ENCODE measurements at places on chromosomes 12 and 14. TPM values are rescaled to one million over a fixed set of nuclear protein-coding genes. Genes with fewer than 3 reads are reported as not detected.

GSC gene
- total RNA-seq = not detected

DNA sequence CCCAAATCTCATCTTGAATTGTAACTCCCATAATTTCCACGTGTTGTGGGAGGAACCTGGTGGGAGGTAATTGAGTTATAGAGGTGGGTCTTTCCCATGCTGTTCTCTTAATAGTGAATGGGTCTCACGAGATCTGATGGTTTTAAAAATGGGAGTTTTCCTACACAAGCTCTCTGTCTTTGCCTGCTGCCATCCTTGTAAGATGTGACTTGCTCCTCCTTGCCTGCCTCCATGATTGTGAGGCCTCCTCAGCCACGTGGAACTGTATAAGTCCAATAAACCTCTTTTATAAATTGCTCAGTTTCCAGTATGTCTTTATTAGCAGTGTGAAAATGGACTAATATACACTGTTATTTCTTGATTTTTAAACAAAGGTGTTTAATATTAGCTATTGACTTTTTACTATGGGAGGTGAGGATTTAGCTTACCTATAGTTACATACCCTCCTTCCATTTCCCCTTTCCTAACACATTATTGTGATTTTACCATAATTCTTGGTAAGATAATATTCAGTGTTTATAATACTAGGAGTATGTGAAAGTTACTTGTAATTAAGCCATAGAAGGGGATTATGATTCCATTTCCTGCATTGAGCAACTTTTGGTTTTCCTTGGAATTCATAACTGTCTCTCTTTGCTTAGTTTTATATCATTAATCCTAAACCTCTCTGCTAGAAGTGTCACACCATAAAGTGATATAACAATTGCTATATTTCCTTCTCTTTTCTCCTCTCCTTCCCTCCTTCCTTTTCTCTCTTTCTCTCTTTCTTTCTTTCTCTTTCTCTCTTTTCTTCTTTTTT, 151.0 kb upstream of the KRAS start:
- no peaks in the 10 kb centered on the region for H3K36me3 ChIP-seq
- no peaks in the 10 kb centered on the region for H3K4me1 ChIP-seq
- no peak overlapping the region for H3K27ac ChIP-seq
- no peak for DNase-seq

GRCh38 chr14:39184628-39185255, 9.7 kb downstream of the PNN start:
- DNase-seq = no peak
- H3K36me3 ChIP-seq = peaks cover 42% of the 10 kb centered on the region
- H3K27me3 ChIP-seq = no peaks in the 10 kb centered on the region
- peaks cover 12% of the 10 kb centered on the region for H3K4me1 ChIP-seq
- no peak overlapping the region for H3K4me3 ChIP-seq

GRCh38 chr12:71703206-71703605, 17.3 kb downstream of the TMEM19 start:
- no peak for DNase-seq
- H3K4me3 ChIP-seq = no peak overlapping the region
- peaks cover 11% of the 10 kb centered on the region for H3K36me3 ChIP-seq

- peaks cover 47% of the 10 kb centered on the region for H3K4me1 ChIP-seq
- DNase-seq = peak; percentile 68
- no peaks in the 10 kb centered on the region for H3K36me3 ChIP-seq
- no peak overlapping the region for H3K27ac ChIP-seq
- no peaks in the 10 kb centered on the region for H3K27me3 ChIP-seq
- no peak overlapping the region for H3K4me3 ChIP-seq
Observed at GRCh38 chr14:92603309-92604242, 90.0 kb downstream of the RIN3 start.

- H3K27me3 ChIP-seq = no peaks in the 10 kb centered on the region
- no peaks in the 10 kb centered on the region for H3K36me3 ChIP-seq
- H3K4me3 ChIP-seq = no peak overlapping the region
- no peaks in the 10 kb centered on the region for H3K4me1 ChIP-seq
Observed at GRCh38 chr12:14902465-14902864, 16.8 kb upstream of the MGP start.

DNA sequence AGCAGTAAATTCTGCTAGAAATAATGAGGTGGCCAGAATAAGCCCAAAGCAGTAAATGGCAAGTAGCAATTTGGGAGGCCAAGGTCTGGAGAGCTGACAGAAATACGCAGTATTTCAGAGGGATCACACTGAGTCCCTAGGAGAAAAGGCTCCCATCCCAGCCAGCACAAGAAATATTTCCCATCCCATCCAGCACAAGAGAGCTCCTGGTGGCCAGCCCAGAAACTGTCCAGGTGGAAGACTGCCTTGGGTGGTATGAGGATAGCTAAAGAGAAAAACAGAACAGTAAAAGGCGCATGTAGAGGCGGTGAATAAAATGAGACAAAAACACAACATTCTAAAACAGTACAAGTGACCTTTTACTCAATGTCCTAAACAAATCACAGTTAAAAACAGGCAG, 120.7 kb downstream of the HECTD4 start:
- H3K4me3 ChIP-seq = no peak overlapping the region
- no peaks in the 10 kb centered on the region for H3K4me1 ChIP-seq
- H3K27me3 ChIP-seq = no peaks in the 10 kb centered on the region
- peaks cover 14% of the 10 kb centered on the region for H3K36me3 ChIP-seq
- no peak overlapping the region for H3K27ac ChIP-seq

RTL1 gene
- not detected for total RNA-seq

- no peaks in the 10 kb centered on the region for H3K4me1 ChIP-seq
- H3K4me3 ChIP-seq = no peak overlapping the region
- DNase-seq = no peak
- no peaks in the 10 kb centered on the region for H3K36me3 ChIP-seq
Observed at GRCh38 chr14:51023964-51024363, 70.9 kb downstream of the TRIM9 start.

GRCh38 chr14:56342494-56342942, 224.3 kb downstream of the PELI2 start:
- H3K36me3 ChIP-seq = no peaks in the 10 kb centered on the region
- no peak for DNase-seq

SLC8A3 gene
- total RNA-seq = not detected

- peak; percentile 24 for DNase-seq
- H3K27ac ChIP-seq = no peak overlapping the region
- no peaks in the 10 kb centered on the region for H3K27me3 ChIP-seq
- H3K4me1 ChIP-seq = peaks cover 15% of the 10 kb centered on the region
Observed at GRCh38 chr12:90851800-90852718, 102.9 kb downstream of the CCER1 start.

DNA sequence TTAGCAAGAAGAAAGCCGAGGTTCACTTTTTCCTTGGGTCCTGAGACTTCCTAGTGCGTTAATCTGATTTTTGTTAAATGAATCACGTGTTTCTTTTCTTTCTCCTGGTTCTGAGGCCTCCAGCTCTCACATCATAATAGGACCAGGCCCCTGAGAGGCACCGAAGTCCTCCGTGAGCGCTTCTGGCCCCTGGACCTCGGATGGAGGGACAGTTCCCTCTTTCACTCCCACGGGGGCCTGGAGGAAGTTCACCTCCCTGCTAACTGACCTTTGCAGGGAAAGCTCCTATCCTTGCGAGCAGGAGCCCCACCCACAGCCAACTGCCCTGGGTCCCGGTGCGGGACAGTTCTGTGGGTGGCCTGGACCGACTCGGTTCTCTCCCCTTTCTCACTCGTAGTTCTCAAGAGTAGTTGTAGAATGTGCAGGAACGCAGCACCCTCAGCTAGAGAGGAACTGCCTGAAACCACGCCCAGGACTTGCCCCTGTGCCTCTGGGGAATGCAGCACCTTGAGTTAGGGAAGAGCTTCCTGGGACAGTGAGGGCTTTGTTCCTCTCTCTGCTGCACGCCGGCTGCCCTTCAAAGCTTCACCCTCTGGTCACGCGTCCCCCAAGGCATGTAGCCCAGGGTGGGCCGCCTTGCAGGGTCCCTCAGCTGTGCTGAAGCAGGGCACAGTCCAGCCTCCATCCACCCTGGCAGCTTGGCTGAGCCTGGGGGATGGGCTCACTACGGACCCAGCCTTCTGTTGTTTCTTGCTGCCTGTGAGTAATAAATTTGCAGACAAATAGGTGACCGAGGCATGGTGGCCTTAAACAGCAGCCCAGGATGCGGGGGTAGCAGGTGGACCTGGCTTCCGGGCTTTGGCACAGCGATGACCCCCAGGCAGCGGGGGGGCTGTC, 264.6 kb downstream of the ADGRD1 start:
- H3K4me3 ChIP-seq = no peak overlapping the region
- no peaks in the 10 kb centered on the region for H3K4me1 ChIP-seq
- DNase-seq = peak; percentile 23
- H3K27ac ChIP-seq = no peak overlapping the region

DNA sequence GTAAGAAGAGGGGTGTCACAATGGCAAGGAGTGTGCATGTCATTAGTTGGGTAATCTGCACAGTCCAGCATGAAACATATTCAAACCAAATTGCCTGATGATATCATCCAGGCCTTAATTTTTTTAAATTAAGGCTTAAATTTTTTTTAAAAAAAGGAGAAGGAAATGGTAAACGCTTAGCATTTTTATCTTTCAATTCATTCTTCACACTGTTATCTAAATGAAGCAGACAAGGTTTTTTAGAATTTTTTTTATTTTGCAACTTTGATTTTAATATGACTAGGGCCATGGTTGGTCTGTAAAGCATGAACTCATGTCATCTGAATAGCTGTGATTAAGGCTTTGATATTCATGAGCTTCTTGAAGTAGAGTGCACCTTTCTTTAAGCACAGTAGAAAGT, 362.5 kb downstream of the SYT1 start:
- no peaks in the 10 kb centered on the region for H3K4me1 ChIP-seq
- H3K36me3 ChIP-seq = no peaks in the 10 kb centered on the region
- no peak overlapping the region for H3K4me3 ChIP-seq
- no peaks in the 10 kb centered on the region for H3K27me3 ChIP-seq

GUCY2C gene
- total RNA-seq = not detected

DNA sequence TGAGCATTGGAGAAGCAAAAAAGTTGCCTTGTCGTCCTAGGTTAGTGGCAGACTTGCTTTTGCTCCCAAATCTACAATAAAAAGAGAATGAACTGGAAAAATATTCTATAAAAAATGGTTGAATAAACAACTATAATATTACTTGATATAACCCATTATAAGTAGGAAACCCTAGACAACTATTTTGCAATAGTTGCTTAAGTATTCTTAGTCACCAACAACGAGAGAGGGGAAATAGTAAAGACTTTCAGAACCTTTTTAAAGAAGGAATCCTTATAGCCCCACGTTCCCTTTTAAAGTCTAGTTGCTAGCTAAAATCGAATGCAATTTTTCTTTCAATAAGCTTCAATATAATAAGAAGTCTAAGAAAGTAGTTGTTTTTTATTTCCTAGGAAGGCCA, 17.5 kb downstream of the AQP6 start:
- H3K36me3 ChIP-seq = peaks cover 72% of the 10 kb centered on the region
- DNase-seq = no peak
- no peak overlapping the region for H3K27ac ChIP-seq
- no peaks in the 10 kb centered on the region for H3K4me1 ChIP-seq
- no peak overlapping the region for H3K4me3 ChIP-seq

DNA sequence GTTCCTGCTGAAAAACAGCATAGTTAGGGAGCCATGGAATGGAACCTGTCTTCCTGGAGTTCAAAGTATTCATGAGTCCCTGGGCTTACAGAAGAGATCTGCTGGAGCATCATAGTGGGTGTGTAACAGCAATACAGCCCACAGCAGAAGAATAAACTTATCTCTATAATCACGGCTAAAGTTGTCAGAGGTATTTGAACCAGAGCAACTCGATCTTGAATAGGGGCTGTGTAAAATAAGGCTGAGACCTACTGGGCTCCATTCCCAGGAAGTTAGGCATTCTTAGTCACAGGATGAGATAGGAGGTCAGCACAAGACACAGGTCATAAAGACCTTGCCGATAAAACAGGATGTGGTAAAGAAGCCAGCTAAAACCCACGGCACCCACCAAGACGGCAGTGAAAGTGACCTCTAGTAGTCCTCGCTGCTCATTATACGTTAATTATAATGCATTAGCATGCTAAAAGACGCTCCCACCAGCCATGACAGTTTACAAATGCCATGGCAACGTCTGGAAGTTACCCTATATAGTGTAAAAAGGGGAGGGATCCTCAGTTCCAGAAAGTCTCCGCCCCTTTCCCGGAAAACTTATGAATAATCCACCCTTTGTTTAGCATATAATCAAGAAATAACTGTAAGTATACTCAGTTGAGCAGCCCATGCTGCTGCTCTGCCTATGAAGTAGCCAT, 223.4 kb downstream of the PCNX1 start:
- peaks cover 18% of the 10 kb centered on the region for H3K4me1 ChIP-seq
- no peaks in the 10 kb centered on the region for H3K27me3 ChIP-seq
- peak overlapping the region; percentile 19 for H3K4me3 ChIP-seq
- peak; percentile 81 for DNase-seq
- no peaks in the 10 kb centered on the region for H3K36me3 ChIP-seq

DNA sequence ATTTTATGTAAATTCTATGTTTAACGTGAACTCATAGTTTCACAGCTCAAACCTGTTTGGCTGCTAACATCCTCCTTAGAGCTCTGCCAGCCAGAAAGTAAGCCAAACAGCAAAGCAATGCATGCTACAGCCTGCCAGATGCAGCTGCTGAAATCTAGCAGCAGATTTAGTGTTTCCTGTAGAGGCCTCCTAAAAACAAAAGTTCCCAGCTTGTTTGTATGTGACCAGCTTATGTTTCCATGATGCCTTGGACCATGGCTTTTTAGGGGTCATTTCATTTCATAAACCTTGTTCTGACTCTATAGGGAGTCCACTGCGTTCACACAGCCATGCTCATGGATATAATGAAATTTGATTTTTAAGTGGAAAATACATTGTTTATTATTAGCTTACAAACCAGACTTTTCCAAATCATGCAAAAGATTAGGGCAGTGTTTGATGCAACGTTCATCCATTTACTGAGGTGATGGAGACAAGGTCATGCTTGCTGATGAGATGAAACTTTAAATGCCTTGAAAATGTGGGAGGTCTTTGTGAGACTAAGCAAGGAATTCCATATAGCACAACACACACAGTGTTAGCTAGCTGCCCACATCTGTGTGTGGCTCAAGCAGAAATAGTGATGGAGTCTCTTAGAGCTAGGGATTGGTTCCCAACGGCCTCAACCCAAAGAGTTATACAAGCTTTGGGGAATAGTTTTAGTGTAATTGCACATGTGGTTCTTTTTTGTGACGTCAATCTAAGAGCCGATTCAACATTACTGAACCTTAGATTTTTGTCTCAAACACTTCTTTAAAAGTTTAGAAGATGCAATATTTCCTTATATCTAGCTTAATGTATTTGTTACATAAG, 157.5 kb upstream of the LRIG3 start:
- DNase-seq = no peak
- H3K4me3 ChIP-seq = no peak overlapping the region
- H3K27ac ChIP-seq = no peak overlapping the region

DNA sequence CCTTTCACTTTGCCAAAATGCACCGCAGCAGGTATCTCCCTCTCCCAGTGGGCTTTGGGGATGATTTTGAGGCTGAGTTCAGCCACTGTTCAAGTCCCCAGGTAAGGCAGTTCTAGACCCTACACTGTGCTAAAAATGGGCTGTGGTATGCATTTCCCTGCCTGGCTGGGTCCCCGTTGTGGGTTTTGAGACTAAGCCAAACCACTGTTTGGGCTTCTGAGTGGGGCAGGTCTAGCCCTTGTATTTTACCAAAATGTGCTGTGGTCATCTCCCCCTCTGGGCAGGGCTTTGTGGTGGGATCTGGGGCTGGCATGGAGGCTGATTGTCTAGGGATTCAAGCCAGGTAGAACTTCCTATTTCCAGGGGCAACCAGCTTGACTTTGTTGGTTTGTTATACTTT, 13.6 kb upstream of the OR4Q3 start:
- no peak overlapping the region for H3K4me3 ChIP-seq
- no peak overlapping the region for H3K27ac ChIP-seq
- H3K4me1 ChIP-seq = no peaks in the 10 kb centered on the region
- H3K36me3 ChIP-seq = no peaks in the 10 kb centered on the region
- DNase-seq = no peak

- no peak overlapping the region for H3K4me3 ChIP-seq
- H3K27ac ChIP-seq = no peak overlapping the region
- peak; percentile 46 for DNase-seq
- no peaks in the 10 kb centered on the region for H3K36me3 ChIP-seq
Observed at GRCh38 chr12:54463034-54463433, 10.4 kb downstream of the GTSF1 start.
